Panc1 (cell line): ENCODE measurements at places on chromosomes 13 and 19.

- no peak overlapping the region for H3K4me3 ChIP-seq
- H3K4me1 ChIP-seq, result no peaks in the 10 kb centered on the region
- H3K27me3 ChIP-seq, result no peaks in the 10 kb centered on the region
- no peaks in the 10 kb centered on the region for H3K36me3 ChIP-seq
These were observed 12.0 kb upstream of the DZIP1 start for GRCh38 chr13:95656386-95657015.

GRCh38 chr19:43719378-43719868 lies 3.5 kb downstream of the IRGC start:
- H3K27me3 ChIP-seq, result no peaks in the 10 kb centered on the region
- H3K4me3 ChIP-seq, result no peak overlapping the region
- no peaks in the 10 kb centered on the region for H3K4me1 ChIP-seq
- no peak overlapping the region for H3K27ac ChIP-seq
- no peak for DNase-seq

DNA sequence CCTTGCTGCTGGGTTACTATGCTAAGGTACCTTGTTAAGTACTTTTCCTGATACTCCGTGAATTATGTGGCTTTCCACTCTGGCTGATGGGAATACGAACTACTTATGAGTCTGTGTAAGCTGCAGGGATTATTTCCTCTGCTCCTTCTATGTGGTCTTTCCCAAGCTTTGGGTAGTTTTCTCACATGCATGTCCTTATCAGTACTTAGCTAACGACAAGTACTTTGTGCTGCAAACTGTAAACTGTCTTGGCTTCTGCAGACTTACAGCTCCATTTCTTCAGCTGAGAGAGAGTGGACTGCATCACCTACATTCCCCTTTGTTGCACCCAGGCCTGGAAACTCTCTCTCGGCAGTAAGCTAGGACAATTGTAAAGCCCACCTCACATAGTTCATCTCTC lies 76.6 kb downstream of the FGF9 start:
- no peaks in the 10 kb centered on the region for H3K36me3 ChIP-seq
- H3K27me3 ChIP-seq, result no peaks in the 10 kb centered on the region; the same call in 1 of the 2 replicates
- H3K4me3 ChIP-seq, result no peak overlapping the region
- H3K27ac ChIP-seq, result no peak overlapping the region
- DNase-seq, result no peak

- H3K27me3 ChIP-seq, result no peaks in the 10 kb centered on the region
- no peak for DNase-seq
- H3K4me1 ChIP-seq, result peaks cover 12% of the 10 kb centered on the region; the same call in 1 of the 2 replicates
- peak overlapping the region; percentile 80 for H3K4me3 ChIP-seq
- peak overlapping the region; percentile 88 for H3K27ac ChIP-seq
- no peaks in the 10 kb centered on the region; the same call in 1 of the 2 replicates for H3K36me3 ChIP-seq
These were observed 1.4 kb downstream of the MAP2K2 start for GRCh38 chr19:4122480-4122879.

DNA sequence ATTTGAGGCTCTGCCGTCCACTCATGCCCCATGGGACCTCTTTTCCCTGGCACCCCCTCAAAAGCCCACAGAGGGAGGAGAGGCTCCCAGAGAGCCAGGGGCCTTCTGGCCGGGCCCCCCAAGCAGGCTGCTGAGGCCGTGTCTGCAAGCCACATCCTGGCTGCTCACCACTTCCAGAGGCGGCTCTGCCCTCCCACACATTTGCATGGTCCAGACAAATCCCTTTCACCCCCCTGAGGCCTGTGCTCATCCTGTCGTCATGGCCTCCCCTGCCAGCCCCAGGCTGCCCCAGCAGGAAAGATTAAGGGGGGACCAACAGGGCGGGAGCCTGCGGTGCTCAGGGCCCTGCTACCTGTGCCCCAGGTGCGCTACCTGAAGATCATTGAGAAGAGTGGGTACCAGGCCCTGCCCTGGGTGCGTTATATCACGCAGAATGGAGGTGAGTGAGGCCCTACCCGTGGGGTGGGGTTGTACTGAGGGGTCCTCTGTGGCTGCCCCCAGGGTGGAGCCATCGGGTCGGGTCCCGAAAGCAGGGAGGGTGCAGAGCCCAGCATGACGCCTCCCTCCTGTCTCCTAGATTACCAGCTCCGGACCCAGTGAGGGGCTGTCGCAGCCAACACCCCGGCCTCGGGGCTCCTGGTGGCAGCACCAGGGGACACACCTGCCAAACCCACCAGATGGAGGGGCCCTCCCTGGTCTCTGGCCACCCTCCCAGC lies 36.3 kb downstream of the AP1M1 start:
- no peaks in the 10 kb centered on the region for H3K4me1 ChIP-seq
- no peaks in the 10 kb centered on the region for H3K27me3 ChIP-seq
- no peak overlapping the region for H3K27ac ChIP-seq
